ENCODE measurements at places on chromosomes 4 and X.

DNA sequence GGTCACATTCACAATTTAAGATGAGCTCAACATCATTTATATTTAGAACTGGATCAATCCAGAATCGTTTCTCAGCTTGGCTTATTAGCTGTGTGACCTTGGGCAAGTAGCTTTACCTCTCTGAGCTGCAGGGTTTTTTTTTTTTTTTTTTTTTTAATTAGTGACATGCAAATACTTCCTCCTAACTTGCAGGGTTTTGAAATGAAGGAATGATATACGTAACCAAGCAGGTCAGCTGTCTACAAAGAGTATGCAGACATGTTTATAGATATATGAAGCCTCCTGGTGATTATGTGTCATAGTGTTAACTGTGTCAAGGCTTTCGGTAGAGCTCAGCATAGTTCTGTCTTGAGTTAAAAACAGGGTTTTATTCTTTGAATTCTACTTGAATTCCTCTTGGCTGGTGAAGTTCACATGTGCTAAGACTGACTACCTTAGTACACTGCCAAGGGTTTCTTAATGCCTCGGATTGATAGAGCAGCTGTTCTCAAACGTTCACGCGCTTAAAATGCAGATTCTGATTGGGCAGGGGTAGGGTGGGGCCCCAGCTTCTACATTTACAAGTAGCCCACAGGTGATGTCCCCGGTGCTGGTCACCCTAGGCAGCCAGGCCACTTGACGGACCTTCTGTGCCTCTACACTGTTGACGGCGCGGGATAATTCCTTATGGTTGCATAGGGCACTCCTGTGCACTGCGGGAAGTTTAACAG is 654 bp upstream of the STS start:
- DNase-seq, result peak; percentile 2

DNA sequence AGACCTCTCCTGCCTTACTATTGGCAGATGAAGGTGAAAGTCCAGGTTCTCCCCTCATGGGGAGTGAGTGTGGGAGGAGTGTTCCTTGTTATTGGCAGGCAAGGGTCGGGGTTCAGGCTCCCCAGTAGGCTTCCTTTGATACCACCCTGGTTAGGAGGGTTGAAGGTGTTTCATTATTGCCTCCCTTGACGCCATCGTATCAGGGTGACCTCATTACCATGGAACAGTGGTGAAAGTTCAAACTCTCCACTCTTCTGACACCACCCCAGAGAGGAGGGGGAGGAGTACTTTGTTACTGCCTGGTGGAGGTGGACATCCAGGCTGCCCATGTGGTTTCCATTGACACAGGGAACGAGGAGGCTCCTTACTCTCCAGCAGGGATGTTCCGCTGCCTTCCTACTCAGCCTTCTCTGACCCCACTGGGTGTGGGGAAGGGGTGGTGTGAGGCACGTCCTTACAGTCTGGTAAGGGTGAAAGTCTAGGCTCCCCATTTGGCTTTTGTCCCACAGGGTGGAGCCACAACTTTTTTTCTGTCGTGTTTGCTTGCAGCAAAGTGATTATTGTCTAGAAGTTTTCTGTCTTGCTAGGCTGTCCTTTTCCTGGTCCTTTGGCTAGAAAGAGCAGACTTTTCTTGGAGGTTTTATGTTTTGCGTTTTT is 37.2 kb upstream of the USP9X start:
- no peak for DNase-seq

- no peak for DNase-seq
Measured at GRCh38 chr4:2288051-2288541, 26.2 kb upstream of the MXD4 start.

GRCh38 chr4:2685541-2685940 is 70.6 kb downstream of the TNIP2 start:
- no peak for DNase-seq

GRCh38 chrX:115898382-115899001 is 272.1 kb upstream of the AGTR2 start:
- peak; percentile 58 for DNase-seq

GRCh38 chr4:143389579-143390195 is 53.0 kb downstream of the GAB1 start:
- DNase-seq, result no peak

DNA sequence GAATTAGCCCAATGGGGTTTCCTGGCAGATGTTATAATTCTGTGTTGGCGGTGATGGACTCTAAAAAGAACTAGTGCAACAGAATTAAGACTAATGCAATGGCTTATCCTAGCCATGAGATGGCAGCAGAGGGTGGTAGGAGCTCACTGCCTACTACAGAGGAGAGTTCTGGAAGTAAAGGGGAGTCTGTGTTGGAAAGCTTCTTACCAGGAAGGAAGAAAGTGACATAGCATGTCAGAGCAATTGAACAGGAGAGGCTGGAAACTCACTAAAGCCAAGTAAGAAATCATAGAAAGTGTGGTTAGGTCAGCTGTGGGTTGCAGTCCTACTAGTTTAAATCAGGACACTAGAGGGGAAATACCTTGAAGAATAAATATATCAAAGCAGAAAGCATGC is 6.3 kb upstream of the TRPC5OS start:
- no peak for DNase-seq

DNA sequence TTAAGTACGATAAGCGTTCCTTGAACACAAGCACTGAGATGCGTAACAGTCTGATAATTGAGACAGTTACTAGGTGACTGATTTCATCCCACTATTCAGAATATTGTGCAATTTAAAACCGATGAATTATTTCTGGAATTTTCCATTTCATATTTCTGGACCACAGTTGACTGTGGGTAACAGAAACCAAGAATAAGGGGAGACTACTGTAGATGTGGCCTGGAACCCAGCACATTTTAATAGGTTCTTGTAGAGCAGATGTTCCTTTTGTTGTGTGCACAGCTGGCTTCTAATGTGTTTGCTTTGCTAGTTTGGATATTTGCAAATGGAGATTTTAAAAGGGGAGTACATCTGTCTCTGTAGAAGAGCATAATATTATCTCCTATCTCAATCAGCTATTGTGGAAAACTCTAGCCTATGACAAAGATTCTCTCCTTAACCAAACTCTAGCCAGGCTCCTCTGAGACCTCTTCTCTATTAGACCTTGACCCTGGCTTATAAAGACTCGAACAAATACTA is 16.4 kb downstream of the NAAA start:
- DNase-seq, result no peak

DNA sequence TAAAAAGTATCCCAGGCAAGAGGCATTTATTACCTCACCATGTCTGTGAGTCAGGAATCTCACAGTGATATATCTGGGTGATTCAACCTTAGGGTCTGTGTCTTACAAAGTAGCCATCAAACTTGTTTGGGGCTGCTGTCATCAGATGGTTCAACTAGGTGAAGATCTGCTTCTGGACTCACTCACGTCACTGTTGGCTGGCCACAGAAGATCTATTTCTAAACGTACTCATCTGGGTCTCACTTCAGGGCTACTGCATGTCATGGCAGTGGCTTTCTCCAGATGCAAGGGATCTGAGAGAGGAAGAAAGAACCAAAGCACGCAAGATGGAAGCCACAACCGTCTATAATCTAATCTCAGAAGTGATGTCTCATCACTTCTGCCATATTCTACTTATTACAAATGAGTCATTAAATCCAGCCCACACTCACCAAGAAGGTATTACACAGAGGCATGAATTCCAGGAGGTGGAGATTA is 267.8 kb upstream of the ANKRD50 start:
- no peak for DNase-seq

DNA sequence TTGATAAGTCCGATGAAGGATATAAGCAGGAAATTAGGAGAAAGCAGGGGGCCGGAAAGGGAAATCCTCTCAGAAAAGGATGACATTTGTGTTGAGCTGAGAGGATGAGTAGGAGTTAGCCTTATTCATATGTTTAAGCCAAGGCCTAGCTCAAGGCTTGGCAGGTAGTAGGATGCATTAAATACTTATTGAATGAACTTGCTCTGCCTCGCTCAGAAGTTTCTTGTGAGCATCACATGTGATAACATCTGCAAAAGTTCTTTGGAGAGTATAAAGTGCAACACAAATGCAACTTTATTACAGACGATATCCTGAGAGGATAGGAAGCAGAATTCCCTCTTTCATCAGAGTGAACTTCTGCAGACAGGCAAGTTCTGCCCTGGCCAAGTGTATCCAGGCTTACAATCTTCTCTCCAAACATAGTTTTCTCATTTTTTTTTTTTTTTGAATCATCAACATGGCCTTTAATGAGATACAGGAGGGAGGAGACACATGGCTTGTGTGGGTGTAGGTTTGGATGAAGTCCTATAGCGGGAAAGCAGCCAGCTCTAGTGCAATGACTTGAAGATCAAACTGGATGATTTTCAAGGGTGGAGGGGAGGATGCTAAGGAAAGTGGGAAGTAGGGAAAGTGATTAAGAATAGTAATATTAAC is 48.1 kb downstream of the LUZP4 start:
- no peak for DNase-seq

GRCh38 chrX:47327902-47328301 is 42.5 kb upstream of the ZNF157 start:
- DNase-seq, result no peak

DNA sequence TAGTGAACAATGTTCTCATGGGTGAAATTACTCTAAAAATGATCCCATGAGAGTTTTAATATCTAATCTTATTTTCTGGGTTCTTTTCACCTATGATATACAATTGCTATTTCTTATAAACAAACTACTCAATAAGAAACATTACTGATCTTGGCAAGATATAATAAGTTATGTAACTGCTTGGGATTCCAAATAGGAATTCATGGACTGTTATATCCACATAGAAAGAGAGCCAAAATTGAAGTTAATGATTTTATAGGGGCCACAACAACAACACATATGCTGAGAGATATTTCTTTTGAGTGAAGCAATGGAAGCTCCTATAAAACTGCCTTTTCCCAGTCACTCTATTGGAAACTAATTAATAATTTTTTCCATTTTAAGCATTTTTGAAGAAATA is 90.4 kb upstream of the TLL1 start:
- DNase-seq, result no peak

DNA sequence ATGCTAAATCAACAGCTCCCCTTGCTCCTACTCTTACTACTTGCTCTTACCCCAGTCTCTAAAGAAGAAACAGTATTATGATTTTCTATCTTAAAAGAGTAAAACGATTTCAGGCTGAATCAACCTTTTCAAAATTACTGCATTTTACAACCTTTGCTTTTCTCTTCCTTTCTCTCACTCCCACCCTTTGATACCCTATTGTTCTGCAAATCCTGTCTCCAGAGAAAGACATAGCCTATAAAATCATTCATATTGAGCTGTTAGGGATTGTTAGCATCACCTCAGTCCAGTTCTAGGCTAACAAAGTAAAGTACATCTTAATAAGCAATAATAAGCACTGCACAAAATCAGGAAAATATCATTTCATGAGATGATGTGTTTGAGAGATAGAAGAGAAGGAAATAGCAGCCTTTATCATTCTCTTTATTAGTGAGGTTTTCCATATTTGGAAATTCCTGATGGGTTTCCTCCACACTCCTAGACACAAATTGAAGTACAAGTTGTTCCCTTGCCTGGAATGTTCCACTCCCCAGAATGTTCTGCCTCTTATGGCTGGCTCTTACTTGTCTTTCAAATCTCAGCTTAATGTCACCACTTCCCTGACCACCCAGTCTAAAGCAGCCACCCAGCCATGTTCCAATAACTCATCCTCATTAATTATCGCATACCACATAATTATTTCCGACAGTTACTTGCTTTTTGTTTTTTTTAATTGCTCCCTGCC is 219.7 kb downstream of the PALLD start:
- no peak for DNase-seq

- no peak for DNase-seq
Measured at GRCh38 chrX:152904151-152905080, 6.5 kb downstream of the ZNF185 start.

- no peak for DNase-seq
Measured at GRCh38 chrX:129540722-129541184, 694 bp downstream of the OCRL start.

DNA sequence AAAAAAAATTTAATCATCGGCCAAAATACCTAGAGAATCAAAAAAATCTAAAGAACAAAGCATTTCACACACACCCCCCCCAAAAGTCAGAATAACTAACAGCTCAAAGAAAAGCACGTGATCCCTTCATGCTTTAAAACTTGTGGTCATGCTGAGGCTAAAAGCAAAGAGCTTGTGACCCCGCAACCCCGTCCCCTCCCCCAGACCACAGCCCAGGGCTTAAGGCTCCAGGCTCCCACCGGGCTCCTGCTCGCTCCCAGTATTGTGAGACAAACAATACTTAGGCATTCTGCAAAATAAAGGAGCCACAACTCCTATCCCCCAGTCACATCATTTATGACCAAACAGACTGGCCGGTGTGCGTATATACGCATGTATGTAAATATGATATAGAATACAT is 62.1 kb upstream of the CCDC160 start:
- DNase-seq, result no peak

DNA sequence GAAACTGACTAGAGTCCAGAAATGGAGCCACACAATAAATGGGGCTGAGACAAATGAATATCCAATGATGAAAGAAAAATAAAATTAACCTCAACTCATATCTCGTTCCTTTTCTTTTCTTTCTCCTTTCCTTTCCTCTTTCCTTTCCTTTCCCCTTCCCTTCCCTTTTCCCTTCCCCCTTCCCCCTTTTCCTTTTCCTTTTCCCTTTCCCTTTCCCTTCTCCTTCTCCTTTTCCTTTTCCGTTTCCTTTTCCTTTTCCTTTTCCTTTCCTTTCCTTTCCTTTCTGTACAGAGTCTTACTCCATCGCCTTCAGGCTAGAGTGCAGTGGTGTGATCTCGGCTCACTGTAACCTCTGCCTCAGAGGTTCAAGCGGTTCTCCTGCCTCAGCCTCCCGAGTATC is 146.3 kb downstream of the RTL9 start:
- no peak for DNase-seq

GRCh38 chr4:112952313-112952700 is 97.1 kb upstream of the ANK2 start:
- no peak for DNase-seq

- DNase-seq, result no peak
Measured at GRCh38 chr4:161519611-161520010, 644.2 kb downstream of the FSTL5 start.

DNA sequence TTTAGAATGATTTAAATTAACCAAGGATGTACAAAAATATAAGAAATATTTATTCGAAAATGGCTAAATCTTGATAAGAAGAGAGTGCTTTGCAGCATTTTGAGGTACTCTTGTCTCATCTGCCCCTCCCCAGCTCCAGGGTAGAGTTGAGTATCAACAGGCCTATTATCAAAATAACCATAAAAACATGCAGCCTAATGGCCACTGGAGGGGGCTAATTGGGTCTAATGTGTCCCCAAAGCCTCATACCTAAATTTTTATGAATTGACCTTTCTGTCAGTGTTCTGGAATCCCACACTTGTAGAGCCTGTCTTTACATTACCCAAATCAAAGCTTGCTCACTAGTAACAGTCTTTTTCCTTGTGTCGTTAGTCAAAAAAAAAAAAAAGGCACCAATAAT is 544.9 kb upstream of the CPXCR1 start:
- DNase-seq, result no peak

DNA sequence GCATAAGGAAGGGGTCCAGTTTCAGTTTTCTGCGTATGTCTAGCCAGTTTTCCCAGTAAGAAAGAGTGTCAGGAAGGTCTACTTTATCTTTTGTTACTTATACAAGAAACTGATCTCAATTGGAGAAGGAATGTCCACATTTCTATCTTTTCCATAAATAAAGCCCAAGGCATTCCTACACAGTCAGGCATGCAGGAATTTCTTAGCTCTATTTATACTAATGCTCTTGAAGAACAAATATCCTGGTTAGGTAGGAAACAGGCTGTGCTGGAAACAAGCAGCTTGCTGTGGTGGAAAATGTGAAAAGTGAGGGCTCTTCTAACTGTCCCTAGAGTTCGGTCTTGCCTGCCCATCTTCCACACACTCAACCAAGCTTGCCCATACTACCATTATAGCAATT is 37.9 kb upstream of the PITX2 start:
- DNase-seq, result no peak

GRCh38 chr4:122479935-122480416 is 23.5 kb upstream of the IL2 start:
- DNase-seq, result no peak
